ENCODE measurements at places on chromosomes 11 and 22. TPM values are rescaled to one million over a fixed set of nuclear protein-coding genes. Genes with fewer than 3 reads are reported as not detected.

DNA sequence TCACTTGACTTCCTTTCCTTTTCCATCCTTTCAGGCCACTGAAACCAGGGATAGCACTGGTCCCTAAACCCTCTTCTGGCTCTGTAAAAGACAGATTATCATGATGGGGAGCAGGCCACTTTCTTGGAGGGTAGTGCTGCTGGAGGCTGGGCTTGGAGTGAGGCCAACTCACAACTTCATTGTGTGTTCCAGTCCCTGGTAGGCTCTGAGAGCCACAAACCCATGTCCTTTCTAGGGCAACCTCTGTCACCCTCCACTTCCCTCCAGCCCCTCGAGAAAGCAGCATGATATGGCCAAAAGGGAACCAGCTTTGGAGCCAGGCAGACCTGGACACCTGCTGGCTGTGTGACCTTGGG, 2.3 kb downstream of the TKFC start:
- no peak for DNase-seq

DNA sequence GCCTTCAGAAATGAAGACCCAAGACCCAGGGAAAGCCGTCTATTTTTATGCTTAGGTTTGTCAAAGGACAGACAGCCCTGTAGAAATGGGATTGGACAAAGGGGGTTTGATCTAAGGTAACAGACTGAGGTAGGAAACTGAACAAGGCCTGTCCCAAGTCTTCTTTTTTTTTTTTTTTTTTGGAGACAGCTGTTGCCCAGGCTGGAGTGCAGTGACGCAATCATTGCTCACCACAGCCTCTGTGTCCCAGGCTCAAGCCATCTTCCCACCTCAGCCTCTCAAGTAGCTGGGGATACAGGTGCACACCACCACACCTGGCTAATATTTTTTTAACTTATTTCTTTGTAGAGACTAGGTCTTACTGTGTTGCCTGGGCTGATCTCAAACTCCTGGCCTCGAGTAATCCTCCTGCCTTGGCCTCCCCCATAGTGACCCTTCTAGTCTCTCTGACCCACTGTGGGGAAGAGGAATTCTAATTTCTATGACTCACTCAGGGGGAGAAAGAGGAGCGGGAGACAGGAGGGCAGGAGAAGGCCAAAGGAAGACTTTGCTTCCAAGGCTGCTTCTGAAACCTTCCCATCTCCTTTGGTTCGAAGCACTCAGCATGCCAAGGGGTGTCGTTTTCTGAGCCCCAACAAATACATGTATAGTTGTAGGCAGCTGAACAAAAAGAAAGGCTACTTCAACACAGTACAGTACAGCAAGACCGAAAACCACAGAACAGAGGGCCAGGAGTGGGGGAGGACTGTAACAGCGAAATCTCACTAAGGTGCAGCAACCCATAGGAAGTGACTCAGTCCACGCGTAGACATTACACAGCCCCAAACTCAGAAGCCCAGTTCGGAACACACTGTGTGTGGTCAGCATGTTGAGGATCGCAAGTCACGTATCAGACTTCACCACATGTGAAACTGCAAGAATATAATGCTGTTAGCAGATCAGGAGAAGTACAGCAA, 872 bp downstream of the TMA7B start:
- no peak for DNase-seq

- DNase-seq: no peak
These were observed 226.0 kb upstream of the C11orf87 start for GRCh38 chr11:109196016-109196415.

The EFCAB6 gene
- 0.31 TPM for total RNA-seq

The GSTT2B gene
- total RNA-seq: 13.1 TPM
